ENCODE measurements at places on chromosomes 5 and 9. TPM values are rescaled to one million over a fixed set of nuclear protein-coding genes. Genes with fewer than 3 reads are reported as not detected.

The PCDHA1 gene
- total RNA-seq: 2.6 TPM

DNA sequence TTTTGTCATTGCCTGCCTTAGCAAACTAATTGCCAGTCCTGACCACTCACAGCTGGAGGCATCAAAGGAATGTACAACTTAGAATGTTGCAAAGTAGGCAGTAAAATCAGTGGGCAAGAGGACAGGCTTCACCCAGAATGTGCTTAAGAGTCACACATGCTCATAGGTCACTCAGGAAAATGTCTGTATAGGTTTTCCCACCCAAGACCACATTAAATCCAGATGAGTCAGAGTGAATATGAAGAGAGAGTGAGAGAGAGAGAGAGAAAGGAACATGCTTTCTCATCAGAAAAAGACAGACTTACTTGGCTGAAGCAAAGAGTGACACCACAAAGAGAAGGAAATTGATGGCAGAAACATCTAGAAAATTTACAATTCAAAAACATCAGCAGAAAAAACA is 37.9 kb downstream of the PLEKHG4B start:
- no peaks in the 10 kb centered on the region for H3K36me3 ChIP-seq
- no peak for DNase-seq
- H3K27me3 ChIP-seq: no peaks in the 10 kb centered on the region
- H3K27ac ChIP-seq: no peak overlapping the region
- no peak overlapping the region for H3K4me3 ChIP-seq

- no peaks in the 10 kb centered on the region for H3K27me3 ChIP-seq
- H3K4me3 ChIP-seq: no peak overlapping the region
- H3K36me3 ChIP-seq: no peaks in the 10 kb centered on the region
- H3K4me1 ChIP-seq: no peaks in the 10 kb centered on the region
- DNase-seq: no peak
Observed at GRCh38 chr5:155750571-155750970, 576.4 kb upstream of the SGCD start.

- H3K36me3 ChIP-seq: no peaks in the 10 kb centered on the region
- no peak overlapping the region for H3K27ac ChIP-seq
- no peaks in the 10 kb centered on the region for H3K27me3 ChIP-seq
- peaks cover 10% of the 10 kb centered on the region for H3K4me1 ChIP-seq
- DNase-seq: peak; percentile 31
Observed at GRCh38 chr9:127418037-127418471, 6.1 kb upstream of the ZNF79 start.
